Breast epithelium (tissue), 4 donors: ENCODE measurements at places on chromosomes 11 and 22. TPM values are rescaled to one million over a fixed set of nuclear protein-coding genes. Genes with fewer than 3 reads are reported as not detected.
A peak's percentile ranks its signal among the peaks of the same experiment; 100 is the strongest.

DNA sequence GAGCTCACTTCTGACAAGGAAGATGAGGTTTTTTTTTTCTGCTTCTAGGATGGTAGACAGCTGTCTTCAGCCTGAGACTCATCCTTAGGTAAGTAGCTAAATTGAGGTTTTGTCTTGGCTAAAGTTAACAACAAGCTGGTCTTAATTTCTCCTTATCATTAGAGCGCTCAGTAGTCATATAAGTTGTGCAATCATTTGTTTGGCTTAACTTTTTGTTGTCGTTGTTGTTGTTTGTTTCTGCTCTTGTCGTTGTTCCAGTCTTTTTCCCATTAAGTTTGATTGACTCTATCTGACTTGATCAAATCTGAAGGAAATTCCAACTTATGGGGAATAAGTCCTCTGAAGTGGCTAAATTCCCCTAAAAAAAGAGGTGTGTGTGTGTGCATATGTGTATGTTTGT lies 33.0 kb downstream of the GLYATL2 start:
- DNase-seq, result no peak

GRCh38 chr22:46619240-46619829 lies 851 bp upstream of the GRAMD4 start:
- DNase-seq, result no peak

GRCh38 chr11:124172599-124172998 lies 10.5 kb upstream of the OR10D3 start:
- no peak for DNase-seq

Gene MS4A6E
- 2.1 TPM for total RNA-seq

Gene MAPK8IP1
- 5.9 TPM for total RNA-seq

- no peak for DNase-seq
These were observed 454.7 kb upstream of the DDI1 start for GRCh38 chr11:103581760-103582159.

GRCh38 chr22:31346733-31347250 lies 646 bp upstream of the PATZ1 start:
- DNase-seq, result peak; percentile 78

DNA sequence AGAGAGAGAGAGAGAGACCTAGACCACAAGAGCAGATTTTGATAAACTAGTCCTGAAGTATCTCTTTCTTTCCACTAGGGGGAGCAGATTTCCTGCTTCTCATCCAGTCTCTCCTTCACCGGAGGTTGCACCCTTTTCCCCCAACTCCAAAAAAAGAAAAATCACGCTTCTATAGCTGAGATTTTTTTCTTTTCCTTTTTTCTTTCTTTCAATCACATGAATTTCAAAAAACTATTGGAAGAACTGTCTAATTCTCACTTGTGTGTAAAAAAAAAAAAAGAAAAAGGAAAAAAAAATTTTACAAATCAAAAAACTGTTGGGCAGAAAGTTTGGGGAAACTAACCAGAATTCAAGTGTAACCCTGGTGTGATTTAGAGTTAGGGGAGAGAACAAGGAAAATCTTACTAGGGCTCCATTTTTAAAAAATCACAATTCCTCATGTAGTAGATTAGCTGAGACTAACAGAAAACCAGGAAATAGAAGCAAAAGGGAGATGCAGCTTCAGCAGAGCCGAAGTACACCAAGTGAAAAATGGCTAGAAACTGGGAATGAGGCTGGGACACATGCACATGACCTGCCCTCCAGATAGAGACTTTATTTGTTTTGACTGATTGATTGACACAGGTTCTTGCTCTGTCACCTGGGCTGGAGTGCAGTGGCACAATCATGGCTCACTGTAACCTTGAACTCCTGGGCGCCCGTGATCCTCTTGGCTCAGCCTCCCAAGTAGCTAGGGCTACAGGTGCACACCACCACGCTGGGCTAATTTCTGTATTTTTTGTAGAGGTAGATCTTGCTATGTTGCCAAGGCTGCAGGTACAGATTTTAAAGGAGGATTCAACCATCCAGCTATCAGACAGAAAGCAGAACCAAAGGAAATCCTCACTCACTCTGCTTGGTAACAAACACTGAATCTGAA lies 27.1 kb downstream of the SDHD start:
- DNase-seq, result no peak

- DNase-seq, result peak; percentile 74
These were observed 9.1 kb upstream of the CLCF1 start for GRCh38 chr11:67382276-67383136.

DNA sequence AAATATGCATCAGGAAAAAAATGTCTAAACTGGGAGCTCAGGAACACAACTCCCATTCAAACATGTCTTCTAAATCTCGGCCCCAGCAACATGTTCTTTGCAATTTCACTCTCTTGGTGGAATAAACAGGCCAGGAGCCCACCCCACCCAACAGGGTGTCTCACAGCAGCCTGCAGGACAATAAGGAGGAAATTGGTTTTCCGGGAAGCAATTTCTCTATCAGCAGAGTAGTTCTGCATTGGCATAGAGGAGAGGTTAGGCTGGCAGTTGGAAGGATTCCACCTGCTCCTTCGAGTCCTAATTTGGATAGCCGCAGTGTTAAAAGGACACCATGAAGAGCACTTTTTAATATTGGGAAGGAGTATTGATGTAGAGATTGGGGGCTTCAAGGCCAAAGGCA lies 55.9 kb upstream of the BARX2 start:
- DNase-seq, result no peak

Gene SUN2
- 266 TPM for total RNA-seq

DNA sequence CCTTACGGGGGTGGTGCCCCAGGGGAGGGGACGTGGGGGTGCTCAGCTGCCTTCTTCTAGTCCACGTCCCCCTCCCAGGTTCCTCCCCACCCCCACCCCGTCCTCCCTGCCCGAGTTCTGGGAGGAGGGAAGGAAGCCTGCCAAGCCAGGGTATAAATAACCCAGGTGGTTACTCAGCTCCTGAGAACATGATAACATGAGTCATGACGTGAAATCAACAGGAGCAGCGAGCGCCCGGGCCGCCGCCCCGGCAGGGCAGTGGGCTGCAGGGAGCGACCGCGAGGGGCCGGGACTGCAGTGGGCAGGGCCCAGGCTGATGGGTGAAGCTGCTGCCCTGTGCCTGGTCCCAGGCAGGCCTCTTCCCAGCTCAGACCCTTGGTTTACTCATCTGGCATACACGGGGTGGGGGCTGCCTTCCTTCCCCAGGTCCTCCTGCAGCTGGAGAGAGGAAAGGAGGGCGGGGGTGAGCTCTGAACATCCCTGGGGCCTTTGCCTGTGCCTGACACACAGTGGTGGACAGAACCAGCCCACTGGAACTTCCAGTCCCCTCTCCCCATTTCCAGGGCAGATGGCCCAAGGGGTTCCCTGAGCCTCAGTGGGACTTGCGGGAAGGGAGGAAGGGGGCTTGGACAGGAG lies 8.8 kb upstream of the PDGFB start:
- DNase-seq, result no peak

Gene C11orf54
- total RNA-seq, result 53.7 TPM

GRCh38 chr11:83681906-83682610 lies 395.9 kb upstream of the CCDC90B start:
- DNase-seq, result no peak

DNA sequence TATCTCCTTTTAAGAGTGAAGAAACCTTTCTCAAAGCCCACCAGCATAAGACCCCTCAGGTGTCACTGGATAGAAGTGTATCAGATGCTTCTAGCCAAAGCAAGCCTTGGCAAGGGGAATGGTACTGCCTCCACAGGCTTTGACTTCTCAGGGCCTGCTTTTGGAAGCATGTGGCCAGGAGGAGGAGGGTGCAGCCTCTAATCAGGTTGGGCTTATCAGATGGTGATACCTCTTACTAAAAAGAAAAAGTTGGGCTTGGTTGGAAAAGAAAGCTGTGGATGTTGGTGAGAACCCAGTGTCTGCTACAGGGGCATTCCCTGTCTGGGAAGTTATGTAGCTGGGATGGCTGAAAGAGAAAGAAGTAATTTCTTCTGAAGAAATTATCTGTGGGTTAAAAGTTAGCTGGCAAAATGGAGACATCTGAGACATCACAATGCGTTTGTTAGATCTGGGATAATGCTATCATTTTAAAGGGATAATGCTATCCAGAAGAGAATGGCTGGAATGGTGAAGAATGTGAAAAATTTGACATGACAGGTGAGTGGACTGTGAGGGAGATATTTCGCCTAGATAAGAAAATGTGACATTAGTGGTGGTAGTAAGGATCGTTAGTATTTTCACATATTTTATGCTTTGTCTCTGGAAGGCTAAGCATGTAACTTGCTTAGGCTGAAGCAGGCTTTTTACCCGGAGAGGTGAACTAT lies 7.2 kb downstream of the APLP2 start:
- DNase-seq, result no peak

Gene DEUP1
- 0.59 TPM for total RNA-seq

Gene ZBTB16
- 271 TPM for total RNA-seq
